ENCODE measurements at places on chromosomes 6 and 20.

DNA sequence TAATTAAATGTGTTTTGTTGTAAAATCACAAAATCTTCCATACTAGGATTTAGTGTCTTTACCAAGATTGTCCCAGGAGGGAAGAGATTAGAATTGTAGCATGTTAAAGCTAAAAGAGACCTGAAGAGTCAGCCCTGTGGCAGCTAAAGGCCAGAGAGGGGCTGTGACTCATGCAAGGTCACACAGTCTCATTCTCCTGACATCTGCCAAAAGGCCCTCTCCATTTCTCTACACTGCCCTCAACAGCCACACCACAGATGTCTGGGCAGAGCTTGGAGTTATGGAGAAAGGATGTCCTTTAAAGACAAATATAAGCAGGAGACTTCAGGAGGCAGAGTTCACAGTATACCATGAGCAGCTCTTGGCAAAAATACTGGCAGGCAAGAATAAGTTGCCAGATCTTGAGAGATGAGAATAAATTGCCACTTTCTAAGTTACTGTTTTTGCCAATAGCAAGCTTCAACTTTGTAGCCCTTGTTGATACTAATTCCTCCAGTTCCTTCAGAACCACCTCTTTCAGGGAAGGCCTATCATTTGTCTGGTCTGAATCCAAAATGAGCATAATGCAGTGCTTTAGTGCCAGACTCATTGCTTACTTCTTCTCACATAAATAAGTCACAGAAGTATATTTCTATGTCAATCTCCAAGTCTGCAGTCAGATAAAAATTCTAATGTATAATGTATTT is 41.7 kb downstream of the AKIRIN2 start:
- DNase-seq = peak; percentile 64

GRCh38 chr6:148147463-148147830 is 195.2 kb upstream of the SASH1 start:
- no peak for DNase-seq

DNA sequence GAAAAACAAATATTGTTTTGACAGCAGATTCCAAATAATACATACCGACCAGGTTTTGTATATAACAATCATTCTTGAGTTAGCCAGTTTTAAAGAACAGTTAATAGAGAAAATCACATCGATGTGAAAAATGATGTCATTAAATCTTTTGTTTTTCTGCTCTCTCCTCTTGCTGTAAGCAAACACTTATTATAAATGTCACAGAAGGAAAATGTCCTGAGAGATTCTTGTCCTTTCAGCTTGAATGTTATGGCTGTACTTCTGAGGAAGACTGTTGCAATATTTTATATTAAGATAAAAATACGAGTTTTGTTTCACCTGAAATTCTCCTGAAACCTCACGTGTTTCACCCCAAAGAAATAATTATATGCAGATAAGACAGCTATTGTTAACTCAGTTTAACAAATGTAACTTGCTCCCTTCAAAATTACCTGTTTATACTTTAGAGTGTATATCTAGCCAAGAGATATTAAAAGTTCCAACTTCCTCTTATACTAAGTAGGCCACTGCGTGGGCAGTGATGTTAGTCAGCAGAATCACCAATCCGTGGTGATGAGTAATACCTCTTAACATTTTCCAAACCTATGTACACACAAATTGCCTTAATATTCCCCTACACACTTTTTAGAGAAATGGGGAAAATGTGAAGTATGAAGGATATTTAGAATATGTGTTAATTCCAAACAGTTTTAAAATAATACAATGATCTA is 1111.4 kb upstream of the CITED2 start:
- DNase-seq = peak; percentile 93

DNA sequence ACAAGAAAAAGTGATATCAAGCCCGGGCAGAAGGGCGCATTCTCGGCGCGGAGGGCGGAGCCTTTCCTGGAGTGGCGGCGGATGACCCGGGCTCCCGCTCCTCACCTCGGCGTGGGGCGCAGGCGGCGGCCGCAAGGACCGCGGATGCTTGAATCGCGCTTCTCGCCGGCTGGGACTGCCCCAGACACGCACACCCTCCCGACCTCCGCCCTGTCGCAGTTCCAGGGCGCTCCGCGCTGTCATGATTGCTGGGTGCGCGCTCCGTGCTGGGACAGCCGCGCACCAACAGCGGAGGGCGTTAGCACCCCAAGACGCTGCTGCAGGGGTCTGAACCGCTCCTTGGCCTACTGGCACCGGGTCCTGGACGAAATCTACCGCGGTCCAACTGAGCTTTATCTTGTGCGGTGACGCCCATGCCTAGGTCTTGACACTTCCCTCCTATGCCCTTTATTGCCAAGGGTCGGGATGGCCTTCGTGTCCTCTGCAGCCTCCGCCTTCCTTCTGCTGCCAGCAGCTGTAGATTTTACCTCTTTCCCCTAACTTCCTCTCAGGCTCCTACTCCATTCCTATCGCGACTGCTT is 43.3 kb downstream of the IRAK1BP1 start:
- peak; percentile 6 for DNase-seq

DNA sequence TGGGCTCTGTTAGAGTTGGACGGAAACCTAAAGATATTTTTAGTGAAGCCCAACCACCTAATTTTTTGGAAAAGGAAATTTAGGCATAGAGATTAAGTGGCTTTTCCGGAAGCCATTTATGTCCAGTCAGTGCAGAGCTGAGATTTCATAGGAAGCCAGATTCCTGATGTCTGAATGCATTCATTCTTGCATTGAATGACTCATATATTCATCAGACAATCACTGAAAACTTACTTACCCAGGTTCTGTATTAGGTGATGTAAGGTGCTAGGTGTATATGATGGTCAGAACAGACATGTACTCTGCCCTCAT is 4.1 kb downstream of the SH3BGRL2 start:
- peak; percentile 19 for DNase-seq

DNA sequence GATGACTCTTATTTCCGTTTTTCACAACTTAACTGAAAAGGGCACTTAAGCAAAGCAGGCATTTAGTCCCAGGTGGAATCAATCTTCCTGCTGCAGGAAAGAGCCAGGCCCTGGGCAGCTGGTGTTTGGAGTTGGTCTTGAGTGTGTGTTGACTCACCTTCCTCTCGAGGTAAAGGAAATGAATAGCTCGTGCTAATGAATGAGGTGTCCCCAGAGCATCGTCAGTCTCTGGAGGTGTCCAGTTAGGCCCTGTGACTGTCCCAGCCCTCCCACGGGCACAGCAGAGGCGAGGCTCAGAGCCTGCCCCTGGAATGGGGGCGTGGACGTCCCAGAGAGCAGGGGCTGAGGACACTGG is 277.7 kb downstream of the NRN1 start:
- no peak for DNase-seq

- DNase-seq = no peak
Measured at GRCh38 chr20:47032933-47033578, 138.4 kb downstream of the EYA2 start.

DNA sequence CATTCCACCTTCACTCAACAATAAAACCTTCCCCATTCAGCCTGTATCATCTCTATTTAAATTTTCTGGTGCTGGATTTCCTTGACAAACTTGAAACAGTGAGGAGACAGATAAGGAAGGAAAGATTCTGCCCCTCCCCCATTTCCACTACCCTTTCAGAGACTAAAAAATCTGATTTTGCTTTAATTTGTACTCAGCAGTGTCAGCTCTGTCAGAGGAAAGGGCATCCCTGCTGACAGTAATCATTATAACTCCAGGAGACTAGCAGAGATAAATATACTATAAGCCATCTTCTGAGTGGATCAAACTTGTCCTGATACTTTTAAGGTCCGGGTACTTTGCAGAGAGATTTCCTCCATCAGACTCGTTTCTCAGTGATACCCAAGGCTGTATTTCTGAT is 155.6 kb downstream of the SAMD5 start:
- DNase-seq = no peak

DNA sequence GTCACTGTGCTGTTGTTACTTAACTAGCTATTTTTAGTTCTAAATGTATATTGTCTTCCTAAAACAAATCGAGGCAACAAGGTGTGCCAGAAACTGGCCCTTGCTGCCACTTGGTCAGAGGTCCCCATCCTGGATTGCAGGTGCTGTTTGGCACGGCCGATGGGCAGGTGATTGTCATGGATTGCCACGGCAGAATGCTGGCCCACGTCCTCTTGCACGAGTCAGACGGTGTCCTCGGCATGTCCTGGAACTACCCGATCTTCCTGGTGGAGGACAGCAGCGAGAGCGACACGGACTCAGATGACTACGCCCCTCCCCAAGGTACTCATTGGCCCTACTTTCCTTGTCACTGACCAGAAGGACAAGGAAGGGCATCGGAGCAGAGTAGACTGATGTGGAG is 111.0 kb upstream of the TMEM181 start:
- no peak for DNase-seq

DNA sequence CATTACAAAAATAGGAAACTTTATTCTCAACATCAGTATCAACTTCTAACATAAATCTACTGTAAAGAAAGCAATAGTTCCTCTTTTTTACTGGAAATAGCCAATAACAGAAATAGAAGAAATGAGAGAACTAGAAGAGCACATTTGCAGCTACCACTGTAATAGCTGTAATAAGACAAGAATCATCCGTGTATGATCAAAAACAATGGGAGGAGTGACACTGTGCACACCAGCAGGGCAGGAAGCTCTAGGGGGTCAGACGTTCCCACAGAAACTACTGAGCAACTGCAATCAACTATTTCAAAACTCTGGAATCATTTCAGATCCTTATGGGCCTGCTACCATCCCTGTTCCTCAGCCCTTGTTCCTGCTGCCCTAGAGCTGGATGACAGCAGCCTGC is 43.7 kb downstream of the NINL start:
- peak; percentile 38 for DNase-seq
